Bronchial smooth muscle cell (primary cell): ENCODE measurements at places on chromosomes 12 and 14. TPM values are rescaled to one million over a fixed set of nuclear protein-coding genes. Genes with fewer than 3 reads are reported as not detected.

The MUCL1 gene
- not detected in 2 replicates for total RNA-seq

The ANO2 gene
- not detected in 2 replicates for total RNA-seq

The TAS2R31 gene
- 1.6 and 3.0 TPM in 2 replicates for total RNA-seq

The PLEKHA5 gene
- 71.0 and 71.2 TPM in 2 replicates for total RNA-seq

The ADAM20 gene
- 0.94 and 1.9 TPM in 2 replicates for total RNA-seq

The PPP1R1A gene
- total RNA-seq = not detected in 2 replicates

The BLTP3B gene
- total RNA-seq = 21.0 and 34.8 TPM in 2 replicates

The IFNG-AS1 gene
- under 0.01 TPM in 1 of 2 replicates, not detected in the other for total RNA-seq

The PAH gene
- total RNA-seq = not detected in 2 replicates

The NR1H4 gene
- total RNA-seq = under 0.01 TPM in 1 of 2 replicates, not detected in the other

The NPFF gene
- total RNA-seq = not detected in 2 replicates

The RSRC2 gene
- 35.4 and 42.9 TPM in 2 replicates for total RNA-seq

The BBOF1 gene
- 4.6 and 6.9 TPM in 2 replicates for total RNA-seq

The SOAT2 gene
- 0.16 and 0.17 TPM in 2 replicates for total RNA-seq

The A2ML1 gene
- under 0.01 and 0.17 TPM in 2 replicates for total RNA-seq

The ARMH4 gene
- 2.8 and 3.0 TPM in 2 replicates for total RNA-seq

The DIP2B gene
- total RNA-seq = 15.5 and 17.2 TPM in 2 replicates

The CCDC184 gene
- total RNA-seq = 0.32 and 0.34 TPM in 2 replicates

The GPRC5D gene
- not detected in 2 replicates for total RNA-seq

The TTC9 gene
- total RNA-seq = under 0.01 TPM in 2 replicates
